ENCODE measurements at places on chromosomes 13 and 19.

GRCh38 chr19:23439623-23440022 lies 44.4 kb upstream of the ZNF91 start:
- DNase-seq: no peak

- DNase-seq: no peak
Measured at GRCh38 chr13:109628251-109628699, 158.1 kb downstream of the IRS2 start.

- no peak for DNase-seq
Measured at GRCh38 chr13:69947582-69947981, 160.0 kb upstream of the ATXN8OS start.

DNA sequence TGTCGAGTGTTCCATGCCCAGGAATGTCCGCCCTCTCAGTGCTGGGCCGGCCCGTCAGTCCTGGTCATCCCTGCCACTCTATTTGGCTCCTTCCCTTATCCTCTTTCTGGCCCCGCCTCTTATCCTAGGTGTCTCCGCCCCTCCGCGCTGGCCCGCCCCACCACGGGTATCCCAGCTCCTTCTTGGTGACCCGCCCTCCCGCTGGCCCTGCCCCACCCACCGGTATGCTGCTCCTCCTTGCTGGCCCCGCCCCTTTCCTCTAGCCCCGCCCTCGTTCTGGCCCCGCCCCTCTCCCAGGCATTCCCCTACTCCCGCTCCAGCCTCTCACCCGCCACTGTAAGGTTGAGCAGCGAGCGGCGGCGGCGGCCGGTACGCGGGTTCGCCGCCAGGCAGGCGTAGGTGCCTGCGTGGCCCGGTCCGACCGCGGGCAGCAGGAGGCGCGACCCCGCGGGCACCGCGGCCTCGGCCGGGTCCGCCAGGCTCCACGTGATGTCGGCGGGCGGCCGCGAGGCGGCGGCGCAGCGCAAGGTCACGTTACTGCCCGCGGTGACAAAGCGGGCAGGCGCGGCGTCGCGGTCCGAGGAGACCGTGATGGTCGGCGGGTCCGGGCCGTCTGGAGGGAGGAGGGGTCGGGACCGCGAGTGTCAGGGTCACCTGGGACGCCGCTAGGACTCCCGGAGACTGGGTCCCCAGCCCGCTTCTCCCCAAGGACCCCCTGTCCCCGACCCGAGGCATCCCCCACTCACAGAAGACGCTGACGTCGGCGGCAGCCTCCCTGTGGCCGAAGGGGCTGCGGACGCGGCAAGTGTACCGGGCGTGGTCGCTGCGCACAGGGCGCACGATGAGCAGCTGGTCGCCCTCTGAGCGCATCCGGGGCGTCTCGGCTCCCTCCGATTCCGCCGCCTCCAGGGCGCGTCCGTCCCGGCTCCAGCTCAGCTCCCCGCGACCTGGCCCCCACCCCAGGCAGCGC lies 2.0 kb downstream of the VSIG10L start:
- DNase-seq: peak; percentile 69

GRCh38 chr19:46907880-46908279 lies 47.1 kb downstream of the ARHGAP35 start:
- DNase-seq: no peak

- no peak for DNase-seq
Measured at GRCh38 chr19:16477311-16477710, 5.5 kb upstream of the EPS15L1 start.

DNA sequence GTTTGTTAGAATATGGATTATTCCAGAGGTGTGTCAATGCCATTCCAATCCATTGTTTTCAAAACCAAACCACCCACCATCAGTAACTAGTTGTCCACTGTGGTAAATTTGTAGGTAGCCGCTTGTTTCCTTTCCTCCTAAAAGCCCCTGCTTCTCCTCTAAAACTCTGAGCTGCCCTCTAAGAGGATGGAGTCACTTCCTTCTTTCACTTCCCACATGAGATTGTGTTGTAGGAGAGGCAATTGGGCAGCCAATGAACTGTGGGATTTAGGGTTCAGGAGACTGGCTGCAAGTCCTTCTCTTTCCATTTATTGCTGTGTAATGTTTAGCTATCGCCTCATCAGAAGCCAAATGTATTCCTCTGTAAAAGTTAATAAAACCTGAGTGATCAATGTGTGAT lies 49.9 kb upstream of the RFXAP start:
- DNase-seq: no peak

DNA sequence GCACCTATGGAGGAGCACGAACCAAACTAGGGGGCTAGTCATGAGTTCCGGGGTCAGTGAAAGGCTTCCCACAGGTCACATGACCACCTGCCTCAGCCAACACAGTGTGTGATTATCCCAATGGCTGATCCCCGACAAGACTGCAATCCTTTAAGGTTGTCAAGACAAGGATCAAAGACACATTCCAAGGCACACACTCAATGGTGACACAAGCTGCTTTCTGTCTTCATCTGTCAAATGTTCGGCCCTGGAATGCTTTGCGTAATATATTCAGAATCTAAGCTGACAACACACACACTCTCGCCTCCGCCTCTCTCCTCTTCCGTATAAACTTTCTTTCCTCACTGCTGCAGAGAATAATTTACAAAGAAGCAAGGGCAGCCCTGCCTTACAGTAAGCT lies 11.7 kb downstream of the RANBP3 start:
- DNase-seq: no peak

GRCh38 chr13:89082623-89083022 lies 1411.5 kb downstream of the SLITRK5 start:
- DNase-seq: no peak

DNA sequence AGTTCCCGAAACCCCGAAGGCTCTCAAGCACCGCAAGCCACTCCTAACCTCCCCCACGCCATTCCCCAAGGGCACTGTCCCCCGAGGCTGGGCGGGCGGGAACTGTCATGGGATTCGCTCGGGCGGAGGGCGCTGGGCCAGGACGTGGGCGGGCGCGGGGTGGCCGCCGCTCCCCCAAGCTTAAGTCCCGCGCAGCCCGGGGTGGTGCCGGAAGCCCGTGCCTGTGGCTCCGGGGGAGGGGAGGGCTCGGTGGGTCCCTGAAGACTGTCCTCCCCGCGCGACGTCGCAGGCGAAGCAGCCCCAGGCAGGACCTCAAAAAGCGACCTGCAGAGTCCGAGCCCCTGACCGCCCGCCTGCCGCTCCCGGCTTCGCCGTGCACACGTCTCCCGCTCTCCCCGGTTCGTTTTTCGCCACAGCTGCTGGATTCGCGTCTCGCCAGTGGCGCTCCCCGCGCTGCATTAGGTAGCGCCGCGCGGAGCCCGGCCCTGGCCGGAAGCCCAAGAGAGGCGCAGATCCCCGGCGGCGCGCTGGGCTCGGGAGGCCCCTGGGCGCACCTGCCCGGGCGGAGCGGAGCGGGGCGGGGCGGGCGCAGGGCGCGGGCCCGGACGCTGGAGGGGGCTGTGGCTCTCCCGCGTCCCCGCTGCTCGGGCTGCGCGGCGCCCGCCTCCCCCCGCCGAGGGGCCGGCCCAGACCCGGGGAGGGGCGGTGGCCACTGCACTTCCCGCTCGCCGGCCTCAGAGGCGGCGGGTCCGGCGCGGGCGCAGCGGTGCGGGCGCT lies at the start of gene FARP1:
Gene FARP1, plus strand, starts transcription at position 715 of the 777 bp plus-strand sequence. CDS start 70,149 bp downstream, outside the sequence.
- DNase-seq: no peak

- no peak for DNase-seq
Measured at GRCh38 chr13:60352644-60353043, 44.4 kb upstream of the TDRD3 start.

DNA sequence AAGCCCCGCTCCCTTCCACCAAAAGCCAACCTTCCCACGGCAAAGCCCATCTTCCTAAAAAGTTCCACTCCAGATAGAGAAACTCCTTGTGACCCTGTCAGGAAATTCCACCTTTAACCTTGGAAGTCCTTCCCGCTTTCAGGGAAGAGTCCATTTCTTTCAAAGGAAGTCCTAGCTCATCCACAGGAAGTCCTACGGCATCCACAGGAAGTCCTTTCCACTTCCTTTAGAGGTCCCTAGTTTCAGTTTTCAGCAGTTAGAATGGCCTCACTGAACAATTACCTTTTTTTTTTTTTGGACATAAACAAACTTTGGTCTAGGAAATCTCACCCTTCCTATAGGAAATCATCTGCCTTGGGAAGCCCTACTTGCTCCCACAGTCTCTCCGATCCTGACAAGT lies 31.7 kb downstream of the TRPM4 start:
- DNase-seq: no peak

DNA sequence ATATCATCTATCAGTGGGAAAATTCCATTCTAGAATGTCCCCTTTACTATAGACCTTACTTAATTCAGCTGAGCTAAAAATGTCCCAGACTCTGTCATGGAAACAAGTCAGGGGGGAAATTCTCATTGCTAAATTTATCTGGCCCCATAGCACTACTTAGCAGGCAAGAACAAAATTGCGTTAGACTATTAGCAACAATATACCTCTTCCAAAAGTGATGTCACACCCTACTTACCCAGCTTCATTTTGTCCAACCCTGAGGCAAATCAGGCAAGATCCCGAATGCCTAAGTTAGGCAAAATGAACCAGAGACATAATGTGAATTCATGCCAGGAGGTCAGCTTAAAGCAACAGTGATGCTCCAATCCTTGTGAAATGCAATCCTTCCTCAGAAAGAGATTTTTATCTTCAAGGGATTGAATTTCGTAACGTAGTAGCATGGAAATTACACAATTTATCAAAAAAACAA lies 93.7 kb downstream of the FRY start:
- DNase-seq: no peak

GRCh38 chr19:45451131-45451849 lies 16.5 kb upstream of the FOSB start:
- DNase-seq: no peak

GRCh38 chr13:90362707-90363106 lies 984.8 kb upstream of the MIR17HG start:
- no peak for DNase-seq

- no peak for DNase-seq
Measured at GRCh38 chr19:3539756-3540118, 763 bp downstream of the TEKTIP1 start.

DNA sequence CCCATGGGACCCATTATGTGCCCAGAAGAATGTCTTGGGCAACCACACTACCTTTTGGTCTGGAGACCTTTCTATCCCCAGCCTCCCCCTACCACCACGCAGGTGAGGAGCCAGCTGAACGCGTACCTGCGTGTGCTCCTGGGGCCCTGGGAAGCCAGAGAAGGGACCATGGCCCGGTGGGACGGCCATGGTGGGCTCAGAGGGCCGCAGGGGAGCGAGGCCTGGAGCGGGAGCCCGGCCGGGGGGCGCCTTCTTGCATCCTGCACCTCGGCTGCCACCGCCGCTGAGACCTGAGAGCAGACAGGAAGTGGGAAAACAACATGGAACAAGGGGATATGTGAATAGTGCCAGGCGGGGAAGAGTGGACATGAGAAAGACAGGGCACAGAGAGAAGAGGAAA lies 2.3 kb downstream of the DYRK1B start:
- DNase-seq: no peak

GRCh38 chr19:55132453-55133129 lies 15.2 kb upstream of the PPP1R12C start:
- DNase-seq: no peak

- peak; percentile 69 for DNase-seq
Measured at GRCh38 chr13:29595380-29596063, at the start of gene SLC7A1. Gene SLC7A1 (minus strand): TSS chr13:29595688. CDS start chr13:29536188, 59,500 bp downstream.

GRCh38 chr19:5127717-5128116 lies 158.8 kb downstream of the KDM4B start:
- no peak for DNase-seq

DNA sequence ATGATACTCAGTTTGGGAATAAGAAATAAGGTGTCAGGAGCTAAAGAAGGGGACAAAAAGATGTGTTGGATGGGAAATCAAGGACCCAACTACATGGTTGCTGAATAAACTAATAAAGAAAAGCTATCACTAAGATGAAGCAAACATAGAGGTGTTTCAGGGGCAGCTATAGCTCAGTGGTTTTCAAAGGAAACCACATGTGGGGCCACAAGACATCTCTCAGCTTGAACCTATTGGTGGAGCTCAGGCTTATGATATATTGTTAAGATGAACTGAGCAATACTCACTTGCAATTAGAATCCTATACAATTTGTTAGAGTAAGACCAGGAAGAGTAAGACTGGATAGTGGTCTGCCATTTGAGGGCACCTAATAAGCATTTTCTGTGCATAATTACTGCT lies 45.1 kb upstream of the SPRY2 start:
- no peak for DNase-seq

DNA sequence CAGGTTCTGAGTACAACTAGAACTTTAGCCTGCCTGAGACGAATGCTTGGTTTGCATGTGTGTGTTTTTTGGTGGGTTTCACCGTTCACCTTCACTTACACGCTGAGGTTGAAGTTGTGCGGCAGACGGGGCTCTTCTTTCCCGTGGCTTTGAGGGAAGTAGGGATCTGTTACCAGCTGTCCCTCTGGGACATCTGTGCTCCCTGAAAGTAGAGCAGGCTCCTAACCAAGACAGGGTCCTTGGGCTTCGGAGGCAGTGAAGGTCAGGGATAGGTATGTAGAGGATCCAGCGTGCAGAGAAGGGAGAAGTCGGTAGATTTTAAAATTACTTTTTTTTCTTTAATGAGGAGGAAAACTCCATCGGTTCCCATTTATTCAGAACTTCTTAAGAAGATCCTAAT lies 48.7 kb downstream of the ZNF536 start:
- no peak for DNase-seq

DNA sequence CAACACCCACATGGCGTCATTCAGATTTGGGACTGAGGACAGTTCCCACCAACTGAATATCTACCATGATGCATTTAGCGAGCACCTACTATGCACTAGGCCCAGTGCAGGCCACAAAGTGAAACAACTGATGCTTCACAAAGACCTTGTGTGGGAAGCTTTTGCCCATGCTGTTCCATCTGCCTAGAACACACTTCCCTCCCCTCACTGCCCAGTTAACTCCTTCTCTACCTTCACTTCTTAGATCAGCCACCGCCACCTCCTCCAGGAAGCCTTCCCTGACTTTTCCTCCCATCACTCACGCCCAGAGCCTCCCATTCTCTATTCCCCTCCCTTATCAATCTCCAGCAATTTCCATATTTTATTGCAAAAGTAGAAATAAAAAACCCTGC lies 25.7 kb downstream of the PTPRS start:
- no peak for DNase-seq

DNA sequence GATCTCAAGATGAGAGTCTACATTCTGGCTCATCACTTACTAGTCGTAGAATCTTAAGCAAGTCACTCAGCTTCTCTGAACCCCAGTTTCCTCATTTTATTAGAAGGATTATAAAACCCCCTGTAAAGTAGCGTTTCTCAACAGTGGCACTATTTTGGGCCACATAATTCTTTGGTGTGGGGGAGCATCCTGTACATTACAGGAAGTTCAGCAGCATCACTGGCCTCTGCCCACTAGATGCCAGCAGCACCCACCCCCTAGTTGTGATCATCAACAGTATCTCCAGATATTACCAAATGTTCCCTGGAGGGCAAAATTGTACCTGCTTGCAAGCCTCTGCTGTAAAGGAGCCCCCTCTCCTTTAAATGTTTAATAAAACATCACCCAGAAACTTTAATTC lies 22.6 kb downstream of the STARD13 start:
- DNase-seq: no peak

GRCh38 chr19:3178377-3178972 lies at the start of gene S1PR4:
Gene S1PR4 (plus strand): TSS chr19:3178769. CDS start chr19:3178793, 24 bp downstream.
- DNase-seq: peak; percentile 45

DNA sequence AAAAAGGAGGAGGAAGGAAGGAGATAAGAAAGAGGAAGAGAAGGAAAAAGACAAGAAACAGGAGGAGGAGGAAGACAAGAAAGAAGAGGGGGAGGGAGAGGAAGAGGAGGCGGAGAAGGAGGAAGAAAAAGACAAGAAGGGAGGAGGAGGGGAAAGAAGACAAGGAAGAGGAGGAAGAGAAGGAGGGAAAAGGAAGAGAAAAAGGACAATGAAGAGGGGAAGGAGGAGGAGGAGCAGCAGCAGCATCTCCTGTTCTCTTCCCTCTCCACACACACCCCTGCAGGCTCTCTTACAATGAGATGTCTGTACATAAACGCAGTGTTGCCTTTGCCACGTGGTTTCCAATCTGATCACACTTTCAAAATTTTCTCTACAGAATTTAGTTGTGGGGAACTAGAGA lies 66.6 kb downstream of the RUBCNL start:
- DNase-seq: no peak
